ENCODE measurements at places on chromosomes 13 and 19.

GRCh38 chr13:29568731-29569130 is 26.8 kb downstream of the SLC7A1 start:
- DNase-seq, result no peak

- no peak for DNase-seq
Observed at GRCh38 chr19:29326849-29327840, 114.2 kb upstream of the UQCRFS1 start.

GRCh38 chr13:77724092-77724491 is 26.6 kb downstream of the SLAIN1 start:
- DNase-seq, result no peak

DNA sequence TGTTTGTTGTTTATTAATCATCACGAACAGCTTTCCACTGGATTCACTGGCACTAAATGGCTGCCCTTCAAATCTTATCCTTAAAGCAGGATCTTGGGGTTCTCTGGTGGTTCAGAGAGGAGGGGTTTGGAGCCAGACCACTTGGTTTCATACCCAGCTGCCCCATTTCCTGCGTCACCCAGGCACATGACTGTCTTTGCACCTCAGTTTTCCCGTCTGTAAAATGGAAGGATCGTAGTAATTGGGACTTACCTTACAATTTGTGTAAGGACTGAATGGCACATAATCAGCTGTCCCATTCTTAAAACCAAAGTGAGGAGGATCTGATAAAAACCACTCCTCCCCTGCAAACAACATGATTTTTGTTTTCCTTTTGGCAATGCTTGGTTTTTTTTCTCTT is 318.3 kb downstream of the ZNF536 start:
- no peak for DNase-seq

- DNase-seq, result no peak
Observed at GRCh38 chr19:34595683-34596082, 81.3 kb downstream of the SCGB2B2 start.

DNA sequence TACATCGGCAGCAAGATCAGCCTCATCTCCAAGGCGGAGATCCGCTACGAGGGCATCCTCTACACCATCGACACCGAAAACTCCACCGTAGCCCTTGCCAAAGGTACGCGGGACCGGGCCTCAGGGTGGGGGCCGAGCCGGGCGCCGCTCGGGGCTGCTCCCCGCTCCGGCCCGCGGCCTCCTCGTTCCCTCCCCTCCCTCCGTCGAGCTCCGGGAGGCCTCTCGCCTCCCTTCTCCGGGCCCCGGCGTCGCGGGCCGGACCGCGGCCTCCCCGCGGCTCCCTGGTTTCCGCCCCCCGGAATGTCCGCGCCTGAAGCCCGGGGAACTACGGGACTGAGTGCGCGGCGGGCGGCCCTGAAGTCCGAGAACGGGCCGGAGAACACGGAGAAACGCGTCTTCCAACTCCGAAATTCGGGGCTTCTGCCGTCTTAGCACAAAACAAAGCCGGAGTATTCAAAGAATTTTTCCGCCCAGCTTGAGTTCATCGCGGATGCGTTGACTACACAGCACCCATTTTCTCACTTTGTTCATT is 423 bp downstream of the LSM14A start:
- no peak for DNase-seq

- no peak for DNase-seq
Observed at GRCh38 chr19:10692673-10693264, 8.5 kb upstream of the QTRT1 start.

DNA sequence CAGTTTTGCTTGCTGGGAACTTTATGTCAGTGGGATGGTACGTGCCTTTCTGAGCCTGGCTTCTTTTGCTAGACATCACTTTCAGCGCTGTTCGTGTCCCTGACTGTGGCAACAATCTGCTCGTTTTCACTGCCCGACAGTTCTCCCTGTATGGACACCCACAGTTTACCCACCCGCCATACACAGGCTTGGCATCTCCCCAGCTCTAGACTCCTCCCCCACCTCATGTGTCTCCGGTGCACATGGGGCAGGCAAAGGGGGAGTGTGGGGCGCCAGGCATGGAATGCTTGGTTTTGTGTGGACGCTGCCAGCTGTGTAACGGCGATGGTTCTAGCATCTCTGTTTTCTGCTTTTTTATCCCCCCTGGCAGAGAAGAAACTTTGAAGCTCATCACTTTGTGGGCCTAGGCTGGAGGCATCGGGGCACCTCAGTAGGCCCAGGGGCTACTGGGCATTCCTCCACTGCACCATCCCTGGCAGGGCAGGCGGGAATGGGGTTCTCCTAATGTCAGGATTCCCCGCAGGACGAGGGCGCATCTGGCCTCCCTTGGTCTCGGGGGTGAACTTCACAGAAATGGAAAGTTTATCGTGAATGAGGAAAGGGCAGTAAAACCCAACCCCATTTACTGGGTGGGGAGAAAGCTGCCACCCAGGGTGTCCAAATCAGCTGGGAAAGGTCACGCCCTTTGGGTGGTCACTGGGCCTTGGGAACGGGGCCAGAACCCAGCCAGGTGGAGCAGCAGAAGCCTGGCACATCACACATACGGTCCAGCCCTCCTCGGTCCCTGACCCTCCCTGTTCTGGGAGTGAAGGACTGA is 60.8 kb downstream of the CEBPG start:
- DNase-seq, result no peak

- no peak for DNase-seq
Observed at GRCh38 chr13:60482012-60482411, 85.0 kb downstream of the TDRD3 start.

DNA sequence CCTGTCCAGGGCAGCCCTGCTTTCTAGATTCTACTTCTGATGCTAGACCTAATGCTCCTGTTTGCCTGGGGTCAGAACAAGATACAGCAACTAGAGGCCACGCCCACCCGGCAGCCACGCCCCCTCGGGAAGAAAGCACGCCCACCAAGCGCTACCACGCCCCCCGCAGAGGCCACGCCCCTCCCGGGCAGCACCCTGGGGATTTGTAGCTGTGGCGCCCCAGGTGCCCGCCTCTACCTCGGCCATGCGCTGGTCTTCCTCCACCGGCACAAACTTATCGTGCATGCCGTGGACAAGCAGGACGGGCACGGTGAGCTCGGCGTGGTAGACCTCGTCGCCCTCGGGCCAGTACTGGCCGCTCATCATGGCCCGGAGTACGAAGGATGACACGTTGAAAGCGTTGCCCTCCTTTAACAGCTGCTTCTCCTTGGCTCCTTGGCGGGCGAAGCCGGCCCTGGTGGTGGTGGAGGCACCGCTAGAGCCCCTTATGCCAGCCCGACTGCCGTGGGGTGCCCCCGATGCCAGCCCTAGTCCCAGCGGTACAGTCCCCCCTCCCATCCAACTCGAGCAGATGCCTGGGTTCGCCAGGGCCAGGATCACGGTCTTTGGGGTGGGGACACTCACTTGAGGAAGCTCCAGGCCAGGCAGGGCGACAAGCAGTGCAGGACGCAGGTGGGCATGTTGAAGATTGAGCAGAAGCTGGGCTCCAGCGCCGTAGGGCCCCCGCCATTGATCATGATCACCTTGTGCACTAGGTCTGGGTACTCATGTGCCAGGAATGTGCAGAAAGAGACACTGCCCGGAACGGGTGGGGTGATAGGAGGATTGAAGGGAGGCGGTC is 9.0 kb downstream of the ABHD8 start:
- DNase-seq, result no peak
